ACHN (cell line): ENCODE measurements at places on chromosomes 5 and 9.

DNA sequence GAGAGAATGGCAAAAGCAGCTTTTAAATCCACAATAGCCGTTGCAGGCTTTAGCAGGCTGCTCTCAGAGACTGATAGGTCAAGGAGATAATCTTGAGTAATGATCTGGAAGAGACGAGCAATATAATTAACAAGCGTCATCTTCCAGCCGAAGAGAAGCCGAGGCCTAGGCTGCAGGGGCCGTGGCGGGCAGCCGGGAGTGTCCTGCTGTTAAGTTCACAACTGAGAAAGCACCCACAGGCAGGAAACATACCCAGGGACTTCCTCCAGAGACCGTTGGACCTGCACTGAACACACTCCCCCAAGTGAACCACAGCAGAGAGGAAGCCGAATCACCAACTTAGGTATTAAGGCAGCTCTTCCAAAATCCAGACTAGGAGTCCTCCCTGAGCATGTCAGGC lies 182.3 kb downstream of the IRX2 start:
- no peak for DNase-seq

- no peak for DNase-seq
These were observed 419.9 kb downstream of the NTRK2 start for GRCh38 chr9:85089188-85089969.

- DNase-seq = no peak
These were observed 21.9 kb downstream of the ZNF608 start for GRCh38 chr5:124724357-124725039.

- DNase-seq = no peak
These were observed 135.6 kb downstream of the ICE1 start for GRCh38 chr5:5558102-5558501.

- no peak for DNase-seq
These were observed 163.1 kb downstream of the IZUMO3 start for GRCh38 chr9:24382566-24382965.

- DNase-seq = no peak
These were observed 7.8 kb upstream of the DTWD2 start for GRCh38 chr5:118996098-118996497.

DNA sequence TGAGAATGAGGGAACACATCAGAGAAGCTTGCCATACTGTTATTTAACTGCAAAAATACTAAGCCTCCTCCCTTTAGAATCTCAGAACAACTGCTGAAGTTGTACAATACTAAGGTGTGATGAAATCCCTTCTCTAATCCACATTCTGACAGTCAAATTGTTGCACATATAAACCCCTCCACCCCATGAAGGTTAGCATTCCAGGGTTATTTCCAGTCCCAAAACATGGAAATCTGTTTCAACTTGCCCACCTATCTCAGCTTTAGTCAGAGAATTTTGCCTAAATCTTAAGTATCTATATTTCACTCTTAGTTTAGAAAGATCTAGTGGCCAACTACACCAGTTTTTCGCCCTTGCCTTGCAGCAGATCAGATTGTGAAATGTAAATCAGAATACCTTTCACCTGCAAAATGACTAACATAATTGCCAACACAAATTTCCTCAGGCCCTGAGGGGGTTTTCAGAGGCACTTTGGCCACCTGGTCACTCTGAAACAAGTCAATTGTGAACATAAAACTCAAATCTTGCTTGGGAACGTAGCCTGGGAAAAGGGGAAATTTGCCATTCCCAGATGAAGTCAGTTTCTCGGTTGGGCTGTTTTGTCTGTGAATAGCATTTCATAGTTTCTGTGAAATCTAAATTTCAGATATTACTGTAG lies 93.9 kb downstream of the EFNA5 start:
- DNase-seq = no peak

- DNase-seq = no peak
These were observed 13.8 kb upstream of the ANXA1 start for GRCh38 chr9:73137914-73138313.

DNA sequence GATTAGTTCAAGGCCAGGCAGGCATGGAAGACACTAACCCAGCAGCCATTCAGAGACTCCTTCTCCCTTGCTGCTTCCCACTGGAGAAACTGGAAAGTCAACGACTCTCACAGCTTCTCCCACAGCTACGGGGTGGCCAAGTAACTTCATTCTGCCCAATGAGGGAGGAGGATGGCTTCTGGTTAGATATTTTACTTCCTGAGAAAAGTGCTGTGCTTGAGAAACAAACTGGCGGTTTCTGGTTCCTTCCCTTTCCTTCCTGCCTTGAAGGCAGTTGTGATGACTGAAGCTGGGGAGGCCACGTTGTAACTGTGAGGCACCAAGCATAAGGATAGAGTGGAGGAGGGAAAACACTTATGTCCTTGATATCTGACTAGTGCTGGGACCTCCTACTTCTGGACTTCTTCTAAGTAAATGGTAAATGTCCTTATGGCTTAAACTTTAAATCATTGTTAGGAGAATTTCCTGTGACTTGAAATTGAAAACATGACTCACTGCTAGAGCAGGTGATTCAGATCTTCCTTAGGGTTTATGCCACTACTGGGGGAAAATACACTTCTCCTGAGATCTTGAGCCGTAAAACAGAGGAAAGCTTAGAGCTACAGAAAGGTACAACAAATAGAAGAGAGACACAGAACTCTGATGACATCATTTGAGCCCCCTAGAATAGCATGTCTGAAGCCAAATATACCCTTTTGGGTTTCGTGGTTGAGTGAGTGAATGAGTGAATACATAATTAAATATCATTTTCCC lies 3.1 kb upstream of the GNPDA1 start:
- DNase-seq = peak; percentile 64

DNA sequence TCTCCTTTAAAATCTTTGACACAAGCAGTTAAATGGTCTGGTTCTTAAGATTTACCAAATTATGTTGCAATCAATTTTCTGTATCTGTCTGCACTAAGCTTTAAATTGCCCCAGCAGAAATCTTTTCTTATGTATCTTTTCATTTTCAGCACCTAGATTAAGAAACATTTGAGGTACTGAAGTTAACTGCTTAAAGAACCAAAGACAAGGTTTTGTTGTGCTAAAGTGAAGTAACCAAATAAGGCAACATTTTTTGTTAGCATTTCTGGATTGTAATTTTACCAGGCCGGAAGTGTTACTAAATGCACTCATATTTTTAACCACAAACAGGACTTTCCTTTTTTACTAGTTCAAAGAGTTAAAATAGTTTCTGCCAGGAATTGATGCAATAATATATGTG lies 24.1 kb upstream of the MTAP start:
- no peak for DNase-seq

DNA sequence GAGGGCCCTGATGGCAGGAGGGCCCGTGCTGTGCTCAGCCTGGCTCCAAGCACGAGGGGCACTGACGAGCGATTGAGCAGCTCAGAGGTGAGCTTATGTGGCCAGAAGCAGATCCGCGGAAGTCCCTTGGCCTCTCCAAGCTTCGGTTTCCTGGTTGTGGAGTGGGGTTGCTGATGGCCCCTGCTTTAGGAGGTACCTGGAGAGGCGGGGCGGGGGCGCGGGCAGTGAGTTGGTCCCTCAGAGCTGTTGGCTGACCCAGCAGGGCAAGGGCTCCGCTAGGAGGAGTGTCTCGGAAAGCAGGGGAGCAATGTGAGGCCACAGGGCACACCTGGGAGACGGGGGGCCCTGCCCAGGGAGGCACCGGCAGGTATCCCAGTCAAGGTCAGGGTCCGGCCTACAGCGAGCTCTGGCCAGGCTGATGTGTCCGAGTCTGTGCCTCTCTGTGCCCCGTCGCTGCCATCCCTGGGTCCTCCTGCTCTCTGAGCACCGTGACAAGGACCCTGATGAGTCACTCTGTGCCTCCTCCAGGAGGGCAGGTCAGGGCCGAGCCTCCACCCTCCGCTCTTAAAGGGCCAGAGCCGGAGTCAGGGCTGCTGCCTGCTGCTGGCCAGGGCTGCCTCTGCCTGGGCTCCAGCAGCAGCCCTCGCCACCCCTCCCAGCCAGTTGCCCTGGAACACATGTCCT lies 14.8 kb downstream of the NCS1 start:
- DNase-seq = peak; percentile 77

GRCh38 chr5:71811779-71812178 lies 92.7 kb downstream of the CARTPT start:
- no peak for DNase-seq

GRCh38 chr5:123875561-123876275 lies 363.7 kb downstream of the CSNK1G3 start:
- DNase-seq = peak; percentile 72

DNA sequence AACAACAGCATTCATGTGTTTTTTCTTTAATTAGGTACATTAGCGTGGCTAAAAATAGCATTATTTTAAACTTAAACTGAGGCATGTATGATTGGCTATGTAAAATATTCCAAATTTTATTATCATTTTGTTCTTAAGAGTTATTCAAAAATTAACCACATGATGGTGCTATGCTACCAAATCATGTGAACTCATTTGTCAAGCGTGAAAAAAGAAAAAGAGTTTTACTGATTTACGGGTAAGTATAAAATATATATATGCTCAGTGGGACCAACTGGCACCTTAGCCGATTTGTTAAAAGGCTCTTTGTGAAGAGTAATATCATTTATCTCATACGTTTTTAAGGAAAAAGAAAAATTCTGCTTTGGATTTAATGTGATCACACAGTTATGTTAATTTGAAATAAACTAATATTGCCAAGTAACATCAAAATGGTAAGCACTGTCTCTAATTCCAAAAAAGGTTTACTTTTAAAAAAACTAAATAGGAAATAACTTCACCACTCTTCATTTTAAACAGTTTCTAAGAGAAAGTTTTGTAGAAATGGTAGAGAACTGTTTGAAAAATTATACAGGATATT lies 1042.3 kb downstream of the CDH12 start:
- DNase-seq = peak; percentile 44

DNA sequence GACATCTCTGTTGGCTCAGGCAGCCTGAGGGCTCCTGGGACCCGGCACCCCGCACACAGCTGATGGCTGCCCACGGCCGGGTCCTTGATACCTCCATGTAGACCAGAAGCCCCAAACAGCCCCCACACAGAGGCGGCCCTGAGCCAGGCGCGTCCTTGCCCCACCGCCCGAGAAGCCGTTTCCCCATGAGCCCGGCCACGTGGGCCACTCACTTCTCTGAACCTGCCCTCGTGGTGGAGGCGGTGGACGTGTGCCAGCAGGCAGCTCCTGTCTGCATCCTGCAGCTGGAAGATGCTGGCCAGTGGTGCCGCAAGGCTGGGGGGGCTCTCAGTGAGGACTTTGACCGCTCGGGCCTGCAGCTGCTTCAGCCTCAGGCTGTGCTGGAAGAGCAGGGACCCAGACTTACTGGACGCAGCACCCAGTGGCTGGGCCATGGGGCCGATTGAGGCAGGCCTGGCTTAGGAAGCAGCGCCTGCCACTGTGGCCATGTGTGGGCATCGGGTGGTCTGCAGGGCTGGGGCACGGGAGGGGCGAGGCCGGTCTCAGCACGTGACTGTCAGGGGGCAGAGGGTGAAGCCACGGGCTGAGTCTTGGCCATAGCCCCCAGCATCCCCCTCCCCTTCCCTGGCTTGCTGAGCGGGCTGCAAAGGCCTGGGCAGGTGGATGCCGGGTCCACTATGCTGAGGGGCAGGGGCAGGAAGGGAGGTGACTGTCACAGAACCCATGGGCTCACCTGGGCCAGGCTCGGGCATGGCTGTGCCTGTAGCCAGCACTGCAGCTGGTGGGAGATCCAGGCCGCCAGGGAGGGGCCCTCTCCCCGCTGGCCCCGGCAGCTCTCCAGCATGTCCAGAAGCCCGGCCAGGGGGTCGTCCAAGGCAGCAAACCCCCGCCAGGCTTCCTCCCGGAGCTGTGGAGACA lies 50.0 kb downstream of the EXD3 start:
- DNase-seq = no peak

DNA sequence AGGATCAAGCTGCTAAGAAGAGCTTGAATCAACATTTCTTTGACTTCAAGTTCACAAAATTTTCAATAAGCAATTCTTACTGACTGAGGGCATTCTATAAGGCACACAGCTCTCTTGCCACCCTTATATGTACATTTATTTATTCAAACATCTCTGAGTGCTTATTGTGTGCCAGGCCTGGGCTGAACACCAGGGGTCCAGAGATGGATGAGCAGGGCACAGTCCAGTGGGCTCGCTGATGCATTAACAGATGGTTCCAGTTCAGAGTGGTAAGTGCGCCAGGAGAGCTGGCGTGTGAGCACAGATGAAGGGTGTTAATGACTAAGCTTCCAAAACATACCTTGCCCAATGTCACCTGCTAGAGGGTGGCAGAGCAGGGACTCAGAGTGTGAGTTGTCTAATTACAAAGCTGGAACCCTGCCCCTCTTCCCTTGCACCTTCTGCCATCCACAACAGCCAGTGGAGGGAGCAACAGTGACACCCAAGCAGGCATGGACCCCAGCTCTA lies 24.6 kb downstream of the ALG2 start:
- no peak for DNase-seq

DNA sequence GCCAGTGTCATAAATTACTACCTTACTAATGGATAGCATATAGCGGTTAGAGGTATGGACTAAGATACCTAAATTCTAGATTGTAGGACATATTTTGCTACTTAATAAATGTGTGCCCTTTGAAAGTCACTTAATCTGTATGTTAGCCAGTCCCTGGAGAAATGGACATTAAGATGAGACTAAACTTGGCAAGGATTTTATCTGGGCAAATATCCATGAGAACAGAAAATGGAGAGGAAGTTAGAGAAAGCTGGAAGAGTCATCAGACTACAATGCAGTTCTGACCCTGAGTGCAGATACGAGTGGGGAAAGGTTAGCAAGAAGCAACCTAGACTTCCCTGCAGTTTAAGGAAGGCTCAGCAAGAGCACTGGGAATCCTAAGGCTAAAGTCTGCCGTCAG lies 33.0 kb downstream of the TBCA start:
- DNase-seq = no peak

DNA sequence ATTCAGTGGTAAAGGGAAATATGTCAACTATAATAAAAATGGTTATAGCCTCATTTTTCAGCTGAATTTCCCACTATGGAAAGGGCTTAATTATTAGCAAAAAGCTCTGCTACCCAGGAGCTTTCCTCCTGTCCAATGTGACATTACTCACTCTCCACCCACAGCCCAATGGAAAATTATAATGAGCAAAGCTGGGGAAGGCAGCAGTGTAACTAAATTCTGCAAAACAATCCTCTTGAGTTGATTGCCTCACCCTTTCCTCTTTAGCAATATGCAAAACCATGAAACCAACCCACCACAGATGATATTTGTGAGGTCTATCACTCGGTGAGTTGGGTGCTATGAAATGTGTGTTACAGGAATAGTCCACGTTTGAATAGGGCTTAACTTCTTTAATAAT lies 14.0 kb upstream of the PLPPR1 start:
- DNase-seq = no peak

- no peak for DNase-seq
These were observed 26.1 kb upstream of the SLC28A3 start for GRCh38 chr9:84366683-84367082.
